ENCODE measurements at places on chromosomes 7 and 10. TPM values are rescaled to one million over a fixed set of nuclear protein-coding genes. Genes with fewer than 3 reads are reported as not detected.

DNA sequence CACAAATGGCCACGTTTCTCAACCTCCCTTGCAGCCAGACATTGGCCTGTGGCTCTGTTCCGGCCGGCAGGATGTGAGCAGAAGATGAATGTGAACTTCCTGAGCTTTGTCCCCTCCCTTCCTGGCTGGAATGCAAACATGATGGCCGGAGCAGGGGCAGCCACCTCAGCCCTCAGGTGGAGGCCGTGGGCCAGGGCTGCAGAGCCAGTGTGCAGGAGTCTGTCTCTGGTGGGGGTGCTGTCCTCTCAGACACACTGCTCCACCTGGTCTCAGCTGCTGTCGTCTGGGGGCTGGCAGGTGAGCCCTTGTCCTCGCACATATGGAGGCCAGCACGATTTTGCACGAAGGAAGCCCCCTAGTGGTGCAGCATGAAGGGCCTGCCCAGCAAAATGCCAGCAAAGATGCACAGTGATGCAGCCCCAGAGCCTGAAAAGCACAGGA is 25.3 kb upstream of the PWWP2B start:
- DNase-seq: no peak

Gene PAPSS2
- total RNA-seq: 22.1 TPM

Gene CALHM3
- total RNA-seq: 0.18 TPM

DNA sequence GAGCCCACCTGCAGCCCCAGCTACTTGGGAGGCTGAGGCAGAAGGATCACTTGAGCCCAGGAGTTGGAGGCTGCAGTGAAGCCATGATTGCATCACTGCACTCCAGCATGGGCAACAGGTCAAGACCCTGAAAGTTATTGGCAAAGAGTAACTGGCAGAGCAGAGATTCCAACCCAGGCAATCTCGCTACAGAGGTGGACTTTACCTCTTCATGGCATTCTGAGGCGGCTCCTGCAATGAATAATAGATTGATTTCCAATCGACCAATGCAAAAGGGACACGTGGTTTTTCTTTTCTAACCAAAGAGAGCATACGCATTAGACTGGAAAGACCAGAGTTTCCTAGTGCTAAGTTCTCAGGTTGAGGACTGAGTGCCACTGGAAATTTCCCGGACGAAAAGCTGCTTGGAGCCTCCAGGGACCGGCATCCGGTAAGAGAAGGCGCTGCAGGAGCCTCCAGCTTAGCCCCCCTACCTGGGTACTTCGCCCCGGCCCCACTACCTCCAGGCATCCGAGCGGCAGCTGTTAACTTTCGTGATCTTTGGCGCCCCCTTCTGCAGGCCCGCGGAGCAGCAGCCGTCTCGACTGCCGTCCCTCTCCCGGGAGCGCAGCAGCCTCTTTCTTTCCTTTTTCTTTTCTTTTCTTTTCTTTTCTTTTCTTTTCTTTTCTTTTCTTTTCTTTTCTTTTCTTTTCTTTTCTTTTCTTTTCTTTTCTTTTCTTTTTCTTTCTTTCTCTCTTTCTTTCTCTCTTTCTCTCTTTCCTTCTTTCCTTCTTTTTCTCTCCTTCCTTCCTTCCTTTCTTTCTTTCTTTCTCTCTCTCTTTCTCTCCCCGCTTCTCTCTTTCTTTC is 4.1 kb downstream of the MBLAC1 start:
- peak; percentile 96 for DNase-seq
